CD4-positive, alpha-beta T cell treated with Interleukin-4 for 4 hours (primary cell): ENCODE measurements at places on chromosomes 2 and 18.

DNA sequence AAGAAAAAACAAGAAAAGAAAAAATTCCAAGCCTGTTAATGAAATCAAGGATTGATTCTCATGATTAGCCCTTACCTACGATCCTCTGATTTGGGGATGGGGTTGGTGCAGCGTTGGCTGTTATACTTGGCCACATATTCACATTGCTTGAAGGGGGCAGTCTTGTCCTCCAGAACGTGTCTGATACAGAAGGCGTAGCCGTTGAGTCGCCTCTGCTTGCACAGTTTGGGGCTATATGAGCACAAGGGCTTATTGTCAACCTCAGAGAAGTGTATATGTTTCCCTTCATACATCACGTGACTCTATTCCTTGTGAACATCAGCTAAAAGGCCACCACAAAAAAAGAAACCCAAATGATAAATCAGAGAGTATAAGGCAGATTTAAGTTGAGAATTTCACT, 23.2 kb downstream of the INO80D start:
- DNase-seq = no peak

- DNase-seq = peak; percentile 12
These were observed 105.0 kb upstream of the SMAD7 start for GRCh38 chr18:49055754-49056172.

- DNase-seq = no peak
These were observed 36.7 kb downstream of the DYNC1I2 start for GRCh38 chr2:171723716-171724683.

DNA sequence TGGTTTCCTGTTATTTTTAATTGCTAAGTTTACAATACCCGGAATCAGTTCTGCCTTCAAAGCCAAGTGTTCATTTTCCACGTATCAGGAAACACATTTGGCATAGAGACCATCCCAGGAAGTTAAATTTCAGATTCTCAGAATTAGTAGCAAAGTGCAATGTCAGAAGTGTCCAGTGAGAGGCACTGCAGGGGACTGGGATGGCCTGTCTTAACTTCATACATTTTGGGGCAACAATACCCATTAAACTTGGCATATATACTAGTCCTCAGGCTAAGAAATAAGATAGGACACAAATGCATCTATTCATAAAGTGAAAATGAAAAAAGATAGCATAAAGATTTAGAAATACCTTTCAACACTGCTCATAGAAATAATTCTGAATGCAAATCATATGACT, 1.5 kb upstream of the IL1RL2 start:
- no peak for DNase-seq

DNA sequence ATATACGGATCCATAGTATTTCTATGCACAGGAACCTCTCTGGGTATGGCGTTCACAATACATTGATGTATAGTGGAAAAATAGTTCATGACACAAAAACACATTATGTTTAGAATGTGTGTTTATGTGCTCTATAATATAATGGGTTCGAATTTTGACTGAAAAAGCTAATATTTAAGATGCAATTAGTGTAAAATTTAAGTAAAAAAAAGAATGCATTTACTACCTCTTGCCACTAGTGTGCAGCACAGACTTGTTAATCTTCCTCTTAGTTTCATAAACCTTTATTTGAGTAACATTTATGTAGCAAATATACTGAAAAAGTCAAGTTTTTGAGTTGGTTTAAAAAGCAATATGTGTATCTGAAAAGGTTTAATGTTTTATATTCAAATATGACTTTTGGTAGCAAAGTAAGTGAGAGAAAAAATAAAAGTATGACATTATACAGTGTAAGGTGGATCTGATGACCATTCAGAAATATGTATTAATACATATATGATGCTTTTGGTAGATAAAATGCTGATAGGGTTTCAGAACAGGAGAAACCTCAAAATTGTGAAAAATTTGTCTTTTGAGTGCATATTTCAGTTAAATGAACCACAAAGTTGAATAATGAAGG, 49.4 kb downstream of the CCDC102B start:
- peak; percentile 6 for DNase-seq

DNA sequence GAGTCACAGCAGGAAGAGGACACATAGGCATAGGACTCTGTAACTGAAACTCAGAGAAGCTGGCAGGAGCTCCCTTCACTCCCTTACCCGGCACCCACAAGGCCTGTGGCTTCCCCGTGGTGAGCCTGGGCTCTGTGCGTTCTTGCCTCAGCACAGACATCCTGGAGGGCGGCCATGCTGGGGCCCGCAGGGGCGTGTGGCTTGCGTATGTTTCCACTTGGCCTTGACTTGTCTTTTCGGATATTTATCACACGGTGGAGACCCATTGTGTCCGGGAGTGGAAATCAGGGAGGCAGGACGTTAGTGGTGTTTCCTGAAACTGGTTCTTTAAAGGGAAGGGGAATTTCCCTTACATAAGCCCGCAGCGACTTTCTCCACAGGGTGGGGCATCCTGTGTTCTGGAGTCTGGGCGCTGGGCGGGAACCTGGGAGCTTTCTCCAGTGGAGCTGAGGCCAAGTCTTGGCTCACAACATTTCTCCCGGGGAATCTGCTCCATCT, 49.9 kb upstream of the EML6 start:
- DNase-seq = no peak

GRCh38 chr18:56532176-56532840, 106.1 kb downstream of the TXNL1 start:
- DNase-seq = no peak

GRCh38 chr18:46650681-46651080, 6.3 kb downstream of the LOXHD1 start:
- DNase-seq = no peak

DNA sequence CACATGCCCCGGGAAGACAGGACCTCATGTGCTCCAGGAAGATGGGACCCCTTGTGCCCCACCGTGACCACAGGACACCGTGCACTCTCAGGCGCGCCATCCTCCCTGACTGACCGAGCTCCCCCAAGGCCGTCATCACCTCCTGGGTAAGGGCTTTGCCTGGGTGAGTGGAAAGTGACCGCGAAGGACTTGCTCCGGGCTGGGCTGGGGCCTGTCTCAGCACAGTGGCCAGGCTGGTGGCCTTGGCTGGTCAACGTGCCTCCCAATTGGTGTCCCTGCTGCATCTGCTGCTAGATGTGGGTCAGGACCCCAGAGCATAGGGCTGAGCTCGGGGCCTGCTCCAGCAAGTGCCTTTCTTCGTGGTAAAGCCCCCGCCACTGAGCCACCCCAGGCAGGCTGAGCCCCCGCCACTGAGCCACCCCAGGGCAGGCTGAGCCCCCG, 69.7 kb upstream of the CTDP1 start:
- no peak for DNase-seq

GRCh38 chr18:54973046-54973445, 13.8 kb upstream of the CCDC68 start:
- DNase-seq = no peak

DNA sequence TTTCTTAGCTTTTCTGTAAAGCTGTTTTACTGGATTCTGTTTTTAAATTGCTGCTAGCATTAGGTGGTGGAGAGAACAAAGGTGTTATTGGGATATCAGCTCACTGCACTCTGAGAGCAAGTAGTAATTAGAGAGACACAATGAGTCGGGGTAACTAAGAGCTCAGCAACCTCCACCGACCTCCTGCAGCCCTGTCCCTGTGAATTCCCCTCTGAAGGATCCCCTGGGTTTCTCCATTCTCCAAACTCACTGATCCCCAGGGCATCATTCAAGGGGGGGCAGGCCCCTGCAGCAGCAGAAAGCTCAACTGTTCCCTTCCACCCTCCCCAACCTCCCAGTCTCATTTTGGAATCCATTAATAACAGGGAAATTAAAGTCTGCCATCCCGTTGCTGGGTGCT, 73.0 kb downstream of the MTCL1 start:
- no peak for DNase-seq

DNA sequence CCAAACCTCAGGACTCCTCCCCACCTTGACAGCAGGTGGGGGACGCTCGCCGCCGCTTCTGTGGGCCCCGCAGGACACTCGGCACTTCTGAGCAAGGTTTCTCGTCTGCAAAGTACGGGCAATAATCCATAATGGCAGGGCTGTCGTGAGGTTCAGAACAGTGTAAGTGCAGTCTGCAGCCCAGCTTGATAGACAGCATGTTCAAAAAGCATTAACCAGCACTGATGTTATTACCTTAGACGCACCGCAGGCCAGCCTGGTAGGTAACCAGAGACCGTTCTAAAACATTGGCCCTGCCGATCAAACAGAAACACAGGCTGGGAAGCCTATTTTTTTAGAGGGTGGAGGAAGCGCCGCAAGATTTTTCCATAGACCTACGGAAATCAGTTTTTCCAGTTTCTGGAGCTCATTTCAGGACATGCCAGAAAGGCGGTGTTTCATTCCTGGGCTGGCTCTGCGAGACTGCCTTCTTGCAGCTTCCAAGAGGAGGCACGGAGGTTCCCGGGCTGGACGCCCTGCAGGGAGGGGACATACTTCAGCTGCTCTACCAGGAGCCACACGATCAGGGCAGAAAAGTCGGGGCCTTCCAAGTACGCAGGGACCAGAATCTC, 148.7 kb downstream of the TPO start:
- DNase-seq = no peak

- no peak for DNase-seq
These were observed 8.3 kb downstream of the EHBP1 start for GRCh38 chr2:62713837-62714236.

- no peak for DNase-seq
These were observed 6.0 kb upstream of the ROCK1 start for GRCh38 chr18:21117409-21118131.
